ENCODE measurements at places on chromosomes 7 and 10. TPM values are rescaled to one million over a fixed set of nuclear protein-coding genes. Genes with fewer than 3 reads are reported as not detected.

GRCh38 chr10:127849921-127850320 is 42.8 kb downstream of the CLRN3 start:
- no peak for DNase-seq

DNA sequence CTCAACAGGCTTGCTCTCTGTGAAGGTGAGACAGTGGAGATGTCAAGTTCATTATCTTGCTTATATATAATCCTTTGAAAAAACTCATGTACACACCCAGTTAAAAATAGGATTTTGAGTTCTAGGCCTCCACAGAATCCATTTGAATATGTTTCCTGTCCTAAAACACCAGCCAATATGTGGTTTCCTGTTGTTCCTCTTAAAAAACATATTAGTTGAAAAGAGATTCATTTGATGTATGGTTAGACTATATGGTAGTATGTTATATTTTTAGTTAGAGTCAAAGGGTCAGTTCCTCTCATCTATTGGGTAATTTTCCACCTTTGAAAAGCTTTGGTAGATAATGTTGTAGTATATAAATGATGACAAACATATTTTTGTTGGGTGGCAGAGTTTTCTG is 16.0 kb downstream of the PPP1R9A start:
- DNase-seq, result no peak

GRCh38 chr7:116978006-116978405 is 24.7 kb downstream of the ST7 start:
- no peak for DNase-seq

GRCh38 chr10:77405771-77406241 is 231.8 kb downstream of the KCNMA1 start:
- peak; percentile 77 for DNase-seq

DNA sequence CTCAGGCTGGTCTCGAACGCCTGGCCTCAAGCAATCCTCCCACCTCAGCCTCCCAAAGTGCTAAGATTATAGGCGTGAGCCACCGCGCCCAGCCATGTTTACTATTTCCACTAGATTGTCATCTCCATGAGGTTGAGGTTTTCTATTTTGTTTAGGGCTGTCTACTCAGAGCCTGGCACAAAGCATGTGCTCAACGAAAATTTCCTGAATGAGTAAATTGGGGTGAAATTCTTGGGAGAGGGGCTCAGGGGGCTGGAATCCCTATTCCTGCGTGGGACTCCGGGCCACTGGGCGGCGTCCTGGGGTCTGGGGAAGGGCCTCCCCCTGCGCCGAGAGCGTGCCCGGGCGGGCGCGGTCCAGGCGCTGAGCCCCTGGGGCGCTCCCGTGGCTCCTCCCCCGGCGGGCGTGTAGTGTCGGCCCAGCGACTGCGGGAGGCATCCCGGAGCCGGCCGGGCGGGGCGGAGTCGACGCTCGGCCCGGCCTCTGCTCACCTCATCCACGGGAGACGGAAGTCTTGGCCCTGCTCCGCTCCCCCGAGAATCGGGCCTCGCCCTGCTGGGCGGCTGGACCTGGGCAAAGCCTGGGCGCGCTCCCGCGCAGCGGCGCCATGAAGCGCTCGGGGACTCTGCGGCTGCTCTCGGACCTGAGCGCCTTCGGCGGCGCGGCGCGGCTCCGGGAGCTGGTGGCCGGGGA is at the start of gene HPS6:
HPS6 (plus strand) TSS at position 482 of the 693 bp plus-strand sequence; CDS start at position 608, 126 bp downstream.
- DNase-seq, result peak; percentile 91

ZNF117 gene
- total RNA-seq, result 30.2 TPM

NME8 gene
- total RNA-seq, result 1.5 TPM

DNA sequence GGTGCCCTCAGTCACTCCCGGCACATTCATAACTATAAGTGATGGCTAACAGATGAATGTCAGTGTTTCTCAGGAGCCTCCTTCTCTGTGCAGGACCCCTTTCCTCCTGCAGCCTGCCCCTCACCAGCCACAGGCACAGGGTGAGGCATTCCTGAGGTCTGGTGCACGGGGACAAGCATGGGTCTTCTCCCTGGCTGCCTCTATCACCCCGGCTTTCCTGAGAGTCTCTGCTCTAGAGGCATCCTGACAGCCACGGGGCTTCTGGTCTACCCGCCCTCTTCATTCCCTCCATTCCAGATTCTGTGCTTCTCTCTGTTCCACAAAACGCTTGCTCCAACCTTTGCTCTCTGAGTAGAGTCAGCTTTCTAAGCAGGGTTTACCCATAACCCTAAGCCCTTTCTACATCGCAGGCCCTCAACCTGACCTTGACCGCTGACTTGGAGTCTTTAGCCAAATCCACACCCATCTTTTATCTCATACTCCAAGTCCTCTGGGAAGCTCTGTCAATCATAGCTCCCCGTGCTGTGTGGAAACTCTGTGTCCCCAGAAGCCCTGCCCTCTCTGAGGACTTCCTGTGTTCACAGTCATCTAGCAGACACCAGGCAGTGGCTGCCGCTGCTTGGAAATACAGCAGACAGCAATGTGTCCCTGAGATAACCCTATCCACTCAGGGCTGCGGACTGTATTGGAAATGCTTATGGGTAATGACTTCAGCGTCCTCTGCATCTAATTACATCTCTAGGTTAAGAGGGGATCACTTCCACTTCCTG is 159.0 kb downstream of the SFMBT2 start:
- DNase-seq, result no peak

ITIH2 gene
- total RNA-seq, result not detected

Measured in ureter (tissue), 1 donor.